ENCODE measurements at places on chromosomes 12 and 14.

DNA sequence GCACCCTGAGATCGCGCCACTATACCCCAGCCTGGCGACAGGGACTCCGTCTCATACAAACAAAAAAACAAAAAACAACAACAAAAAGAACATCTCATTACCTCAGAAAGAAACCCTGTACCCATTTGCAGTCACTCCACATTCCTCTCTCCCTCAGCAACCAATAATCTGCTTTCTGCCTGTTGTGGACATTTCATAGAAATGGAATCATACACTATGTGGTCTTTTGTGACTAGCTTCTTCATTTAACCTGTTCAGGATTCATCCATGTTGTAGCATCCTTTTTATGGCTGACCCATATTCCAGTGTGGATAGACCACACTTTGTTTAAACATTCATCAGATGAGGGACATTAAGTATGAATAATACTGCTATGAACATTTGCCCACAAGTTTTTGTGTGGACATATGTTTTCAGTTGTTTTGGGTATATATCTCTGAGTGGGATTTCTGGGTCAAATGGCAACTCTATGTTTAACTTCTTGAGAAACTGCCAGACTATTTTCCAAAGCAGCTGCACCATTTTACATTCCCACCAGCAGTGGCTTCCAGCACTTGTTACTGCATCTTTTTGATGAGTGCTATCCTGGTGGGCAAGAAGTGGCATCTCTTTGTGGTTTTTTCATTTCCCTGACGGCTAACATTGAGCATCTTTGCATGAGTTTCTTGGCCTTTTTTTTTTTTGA, 5.9 kb upstream of the RCOR1 start:
- no peak for DNase-seq

DNA sequence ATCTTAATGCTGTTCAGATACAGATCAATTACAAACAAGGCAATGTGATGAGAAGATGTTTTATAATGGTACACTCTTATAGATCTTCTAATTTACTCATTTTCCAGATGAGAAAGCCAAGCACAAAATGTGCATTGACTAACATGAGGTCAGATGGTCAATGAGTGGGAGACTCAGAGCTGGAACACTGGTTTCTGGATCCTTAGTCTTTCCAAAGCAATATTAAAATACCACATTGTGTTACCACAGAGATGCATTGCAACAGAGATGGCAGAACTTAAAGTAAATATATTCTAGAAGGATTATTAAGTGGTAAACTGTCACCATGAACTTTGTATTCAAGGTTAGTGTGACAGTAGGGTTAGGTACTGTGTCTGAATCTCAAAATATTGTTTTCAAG, 113.6 kb downstream of the SLC15A5 start:
- DNase-seq: no peak

DNA sequence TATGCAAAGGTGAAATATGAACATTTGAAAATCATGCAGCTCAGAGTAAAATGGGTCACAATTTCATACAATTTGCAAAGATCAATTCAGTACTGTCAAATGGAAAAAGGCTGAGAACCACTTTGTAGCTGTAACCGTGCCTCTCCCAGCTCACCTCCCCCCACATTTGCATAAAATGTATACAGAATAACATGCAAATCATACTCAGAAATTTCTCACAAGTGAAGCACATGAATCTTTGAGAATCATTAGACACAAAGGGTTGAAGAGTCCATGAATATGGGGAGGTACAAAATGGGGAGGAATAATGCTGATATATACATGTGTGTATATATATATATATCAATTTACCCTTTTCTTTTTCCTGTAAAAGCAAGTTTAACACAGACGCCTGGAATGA, 162.1 kb downstream of the APAF1 start:
- no peak for DNase-seq

- no peak for DNase-seq
These were observed 64.2 kb downstream of the GALNT9 start for GRCh38 chr12:132265056-132265800.

DNA sequence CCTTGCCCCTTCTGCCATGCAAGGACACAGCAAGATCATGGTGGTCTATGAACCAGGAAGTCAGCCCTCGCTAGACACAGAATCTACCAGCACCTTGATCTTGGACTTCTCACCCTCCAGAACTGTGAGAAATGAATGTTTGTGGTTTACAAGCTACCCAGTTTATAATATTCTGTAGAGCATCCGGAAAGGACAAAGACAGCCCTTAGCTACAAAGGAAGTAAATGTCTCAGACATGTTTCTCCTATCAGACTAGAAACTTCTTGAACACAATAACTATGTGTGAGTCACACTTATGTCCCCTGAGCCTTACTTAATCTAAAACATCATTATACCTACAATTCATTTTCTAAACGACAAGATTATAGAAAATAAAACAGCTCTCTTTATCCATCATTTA, 176.7 kb downstream of the KLHL28 start:
- DNase-seq: no peak

GRCh38 chr12:76290963-76291859, 57.0 kb downstream of the BBS10 start:
- no peak for DNase-seq

DNA sequence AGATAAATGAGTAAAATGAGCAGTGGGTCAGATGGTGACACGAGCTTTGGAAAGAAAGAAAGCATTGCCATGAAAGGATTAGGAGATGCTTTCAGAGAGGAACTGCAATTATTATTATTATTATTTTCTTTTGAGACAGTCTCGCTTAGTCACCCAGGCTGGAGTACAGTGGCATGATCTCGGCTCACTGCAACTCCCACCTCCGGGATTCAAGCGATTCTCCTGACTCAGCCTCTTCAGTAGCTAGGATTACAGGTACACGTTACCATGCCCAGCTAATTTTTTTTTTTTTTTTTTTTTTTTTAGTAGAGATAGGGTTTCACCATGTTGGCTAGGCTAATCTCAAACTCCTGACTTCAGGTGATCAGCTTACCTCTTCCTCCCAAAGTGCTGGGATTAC, 77.4 kb downstream of the ST8SIA1 start:
- DNase-seq: no peak

- DNase-seq: peak; percentile 63
These were observed 227.7 kb upstream of the NPAS3 start for GRCh38 chr14:32710731-32711680.

DNA sequence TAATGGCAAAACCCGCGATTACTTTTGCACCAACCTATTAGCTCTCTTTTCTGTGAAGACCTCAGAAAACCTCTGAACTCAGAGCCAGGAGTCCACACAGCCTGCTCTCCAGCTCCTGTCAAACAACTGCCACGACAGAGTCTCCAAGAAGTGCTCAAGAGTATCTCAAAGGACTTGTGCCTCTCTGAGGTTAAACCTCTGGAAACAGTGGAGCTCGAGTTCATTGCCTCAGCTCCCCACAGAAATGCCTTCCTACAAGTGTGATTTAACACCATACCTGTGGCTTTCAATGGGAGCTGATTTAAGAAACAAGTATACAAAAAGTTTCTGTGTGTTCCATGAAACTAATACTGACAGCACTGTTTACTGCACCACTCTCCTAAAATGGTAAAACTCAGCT, 20.1 kb downstream of the ACTN1 start:
- no peak for DNase-seq

- no peak for DNase-seq
These were observed 53.0 kb downstream of the PEX5 start for GRCh38 chr12:7242176-7243101.

- no peak for DNase-seq
These were observed 25.9 kb upstream of the COL2A1 start for GRCh38 chr12:48030173-48030650.

DNA sequence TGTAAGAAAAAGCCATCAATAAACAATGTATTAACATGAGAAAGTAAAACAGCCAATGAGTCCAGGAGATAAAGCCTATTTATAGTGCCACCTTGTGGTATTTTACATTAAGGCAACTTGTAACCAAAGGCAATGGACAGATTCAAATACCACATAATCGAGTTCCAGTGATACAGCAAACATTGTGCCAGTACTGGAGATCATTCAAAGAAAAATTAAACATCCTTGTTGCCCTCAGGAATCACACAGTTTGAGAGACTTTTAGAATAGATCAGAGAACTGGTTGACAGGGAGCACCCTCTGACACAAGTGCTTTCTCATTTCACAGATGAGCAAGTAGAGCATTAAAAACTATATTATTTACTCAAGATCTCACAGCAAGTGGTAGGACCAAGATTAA, 98.1 kb downstream of the DDHD1 start:
- peak; percentile 55 for DNase-seq

DNA sequence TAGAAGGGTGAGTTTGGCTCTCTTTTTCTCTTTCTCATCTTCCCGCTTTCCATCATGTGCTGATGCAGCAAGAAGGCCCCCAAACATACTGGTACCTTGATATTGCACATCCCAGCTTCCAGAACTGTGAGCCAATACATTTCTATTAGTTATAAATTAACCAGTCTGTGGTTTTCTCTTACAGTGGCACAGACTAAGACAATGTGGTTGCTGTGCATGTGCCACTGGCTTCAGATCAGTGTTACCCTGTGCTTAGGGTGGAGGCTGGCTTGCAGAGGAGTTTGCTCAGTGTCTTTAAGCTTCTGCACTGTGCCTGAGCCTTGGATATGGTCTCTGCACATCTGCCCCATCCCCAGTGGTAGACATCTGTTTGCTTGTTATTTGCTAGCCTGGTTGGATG, 5.5 kb downstream of the IFI27L2 start:
- no peak for DNase-seq

GRCh38 chr12:57430112-57430930, 522 bp downstream of the R3HDM2 start:
- peak; percentile 20 for DNase-seq

DNA sequence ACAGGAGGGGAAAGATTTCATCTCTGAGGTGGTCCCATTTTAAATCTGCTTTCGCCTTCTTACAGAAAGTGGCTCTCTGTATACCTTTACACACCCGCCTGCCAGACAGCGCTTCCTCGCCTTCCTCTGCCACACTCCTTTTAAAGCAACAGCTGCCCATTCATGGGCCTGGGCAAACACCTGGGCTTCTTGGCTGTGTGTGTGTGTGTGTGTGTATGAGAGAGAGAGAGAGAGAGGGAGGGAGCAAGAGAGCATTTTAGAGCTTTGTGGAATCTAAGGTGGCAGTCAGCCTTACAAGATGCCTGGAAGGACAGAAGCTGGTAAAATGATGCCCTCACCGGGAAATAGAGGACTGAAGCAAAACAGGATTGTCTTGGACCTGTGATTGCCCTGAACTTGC, 20.0 kb downstream of the PTHLH start:
- DNase-seq: no peak

GRCh38 chr12:118946256-118946655, 35.1 kb upstream of the SRRM4 start:
- no peak for DNase-seq

- DNase-seq: no peak
These were observed 86.6 kb downstream of the KITLG start for GRCh38 chr12:88493636-88494035.

DNA sequence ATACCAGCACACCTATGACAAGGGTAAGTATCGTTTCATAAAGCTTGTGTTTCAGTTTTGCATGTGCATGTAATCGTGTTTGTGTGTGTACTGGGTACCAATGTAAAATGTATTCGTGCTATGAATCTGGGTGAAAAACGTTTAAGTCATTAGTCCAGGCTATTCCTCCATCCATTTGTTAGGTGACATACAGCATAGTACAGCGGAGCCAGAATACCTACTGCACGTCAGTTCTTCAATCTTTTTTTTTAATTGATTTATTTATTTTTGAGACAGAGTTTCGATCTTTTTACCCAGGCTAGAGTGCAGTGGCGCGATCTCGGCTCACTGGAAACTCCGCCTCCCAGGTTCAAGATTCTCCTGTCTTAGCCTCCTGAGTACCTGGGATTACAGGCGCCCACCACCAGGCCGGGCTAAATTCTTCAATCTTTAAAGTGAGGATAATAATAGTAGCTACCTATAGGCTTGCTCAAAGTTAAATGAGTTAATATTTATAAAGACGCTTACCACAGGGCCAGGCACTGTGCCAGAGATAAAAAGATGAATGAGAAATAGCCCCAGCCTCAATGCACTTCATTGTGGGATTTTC, 661 bp upstream of the RPS26 start:
- no peak for DNase-seq

DNA sequence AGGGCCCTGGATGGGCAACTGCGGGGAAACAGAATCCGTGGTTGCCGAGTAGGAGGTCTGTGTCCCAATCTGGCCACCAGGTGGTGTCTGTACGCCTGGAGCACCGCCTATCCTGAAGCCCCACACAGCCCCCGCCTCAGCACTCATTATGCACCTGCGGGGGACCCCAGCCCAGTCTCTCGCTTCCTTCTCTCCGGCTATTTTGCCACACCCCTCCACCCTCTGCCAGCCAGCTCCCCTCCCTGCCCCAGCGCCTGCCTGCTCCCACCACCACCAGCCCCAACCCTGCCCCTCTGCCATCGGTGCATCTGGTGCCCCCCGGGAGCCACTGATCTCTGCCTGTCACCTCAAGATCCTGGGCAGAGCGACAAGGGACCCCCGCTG, 2.2 kb upstream of the NXPH4 start:
- peak; percentile 62 for DNase-seq

DNA sequence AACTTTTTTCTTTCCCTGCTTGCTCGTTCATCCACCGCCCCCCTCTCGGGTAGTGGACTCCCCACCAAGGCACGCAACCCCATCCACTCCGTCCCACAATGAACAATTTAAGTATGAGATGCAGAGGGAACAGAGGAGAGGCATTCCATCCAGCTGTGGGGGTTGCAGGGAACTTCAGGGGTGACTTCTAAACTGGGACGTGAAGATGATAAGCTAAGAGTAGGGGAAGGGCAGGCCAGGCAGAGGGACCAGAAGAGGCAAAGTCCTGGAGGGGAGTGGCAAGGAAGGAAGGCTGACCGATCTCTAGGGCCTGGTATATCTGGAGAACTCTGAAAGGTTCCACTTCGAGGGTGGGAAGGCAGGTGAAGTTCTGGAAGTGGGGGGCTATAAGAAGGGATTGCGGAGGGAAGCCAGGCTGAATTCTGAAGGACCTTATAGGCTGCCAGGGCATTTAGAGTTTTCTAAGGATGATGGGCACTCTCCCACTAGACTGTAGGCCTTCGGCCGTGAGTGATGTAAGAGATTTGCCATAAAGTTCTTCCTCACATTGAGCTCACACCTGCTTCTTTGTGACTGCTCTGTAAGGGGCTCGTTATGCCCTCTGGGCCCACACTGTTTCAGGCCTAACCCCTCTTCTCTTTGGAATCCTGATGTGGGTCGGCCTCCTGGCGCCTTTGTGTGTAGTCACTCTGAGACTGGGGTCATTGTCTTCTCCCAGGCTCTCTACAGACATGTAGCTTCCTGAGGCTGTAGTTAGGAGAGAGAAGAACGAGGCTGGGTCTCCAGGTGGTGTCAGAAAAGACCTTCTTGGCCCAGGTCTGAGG, 12.1 kb downstream of the NFATC4 start:
- DNase-seq: no peak

DNA sequence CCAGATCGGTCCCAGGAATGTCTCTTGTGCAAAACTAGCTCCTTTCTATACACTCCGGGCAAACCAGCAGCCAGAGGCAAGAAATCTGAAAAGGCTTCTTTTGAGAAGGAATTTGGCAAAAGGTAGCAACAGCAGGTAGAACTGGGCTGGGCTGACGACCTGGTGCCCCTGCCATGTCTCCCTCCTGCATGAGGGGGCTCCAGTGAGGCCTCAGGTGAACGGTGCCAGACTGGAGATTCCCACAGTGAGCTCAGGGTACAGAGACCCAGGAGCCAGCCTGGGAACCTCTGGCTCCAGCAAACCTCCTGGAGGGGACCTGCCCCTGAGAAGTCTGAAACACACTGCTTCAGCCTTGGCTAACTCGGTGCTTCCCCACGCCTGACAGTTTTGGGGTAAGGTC, 10.8 kb downstream of the ITPK1 start:
- no peak for DNase-seq

- no peak for DNase-seq
These were observed 1372.7 kb downstream of the AACS start for GRCh38 chr12:126437934-126438333.

All from kidney capillary endothelial cell (primary cell).